Cortex of kidney (tissue), 1 donor: ENCODE measurements at places on chromosomes 7 and 10.

DNA sequence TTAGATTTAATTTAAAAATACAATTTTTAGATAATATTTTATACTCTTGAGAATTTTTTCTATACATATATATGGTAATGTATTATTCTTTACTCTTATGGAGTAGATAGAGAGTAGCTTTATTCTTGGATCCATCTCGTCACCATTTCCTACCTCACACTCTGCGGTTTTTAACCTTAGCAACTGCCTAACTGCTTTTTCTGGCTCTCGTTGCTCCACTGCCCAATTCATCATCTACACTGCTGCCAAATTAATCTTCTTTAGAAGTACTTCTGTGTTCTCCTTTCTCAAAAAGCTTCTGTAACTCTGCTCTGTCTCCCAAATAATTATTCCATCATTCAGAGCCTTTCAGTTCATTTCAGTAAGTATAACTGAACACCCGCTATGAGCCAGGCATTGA lies 35.3 kb downstream of the CAPZA2 start:
- DNase-seq: no peak

- no peak for DNase-seq
These were observed 63.3 kb downstream of the CTTNBP2 start for GRCh38 chr7:117809958-117810357.

- no peak for DNase-seq
These were observed 4.4 kb downstream of the PLAU start for GRCh38 chr10:73915206-73915851.

DNA sequence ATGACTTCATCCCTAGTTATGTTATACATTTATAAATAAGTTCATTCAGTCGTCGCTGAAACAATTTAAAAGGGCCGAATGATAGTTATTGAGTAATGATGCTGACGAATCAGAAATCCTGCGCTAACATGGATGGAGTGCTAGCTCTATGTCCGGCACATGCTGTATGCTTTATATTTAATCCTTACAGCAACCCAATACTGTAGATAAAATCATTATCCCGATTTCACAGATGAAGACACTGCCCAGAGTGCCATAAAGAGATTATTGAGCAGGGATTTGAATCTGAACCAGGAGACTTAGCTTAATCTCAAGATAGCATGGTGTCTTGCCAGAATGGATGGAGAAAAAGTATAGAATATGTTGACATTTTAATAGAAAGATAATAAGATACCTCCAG lies 1.1 kb upstream of the ICA1 start:
- no peak for DNase-seq

DNA sequence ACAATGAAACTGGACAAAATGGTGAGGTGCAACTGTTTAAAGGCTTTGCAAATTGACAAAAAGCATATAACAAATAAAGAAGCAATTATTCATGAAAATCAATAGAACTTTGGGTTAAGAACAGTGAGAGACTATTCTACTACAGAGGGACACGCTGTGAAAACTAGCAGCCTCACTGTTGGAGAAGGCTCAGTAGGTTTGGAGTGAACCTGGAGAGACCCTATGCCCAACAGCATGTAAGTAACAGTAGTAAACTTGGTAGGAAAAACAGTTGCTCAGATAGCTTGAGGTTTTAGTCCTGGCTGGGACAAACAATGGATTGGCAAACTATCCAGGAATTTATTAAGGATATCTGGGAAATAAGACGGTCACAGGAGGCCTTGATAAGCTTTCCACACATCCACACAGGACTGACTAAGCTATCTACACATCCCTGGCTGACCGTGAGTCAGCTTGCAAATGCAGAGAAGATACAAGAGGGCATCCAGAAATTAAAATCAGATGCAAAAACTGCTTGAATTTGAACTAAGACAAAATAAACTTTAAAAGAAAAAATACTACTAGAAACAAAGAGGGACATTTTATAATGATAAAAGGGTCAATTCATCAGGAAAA lies 15.9 kb downstream of the FAM149B1 start:
- no peak for DNase-seq

DNA sequence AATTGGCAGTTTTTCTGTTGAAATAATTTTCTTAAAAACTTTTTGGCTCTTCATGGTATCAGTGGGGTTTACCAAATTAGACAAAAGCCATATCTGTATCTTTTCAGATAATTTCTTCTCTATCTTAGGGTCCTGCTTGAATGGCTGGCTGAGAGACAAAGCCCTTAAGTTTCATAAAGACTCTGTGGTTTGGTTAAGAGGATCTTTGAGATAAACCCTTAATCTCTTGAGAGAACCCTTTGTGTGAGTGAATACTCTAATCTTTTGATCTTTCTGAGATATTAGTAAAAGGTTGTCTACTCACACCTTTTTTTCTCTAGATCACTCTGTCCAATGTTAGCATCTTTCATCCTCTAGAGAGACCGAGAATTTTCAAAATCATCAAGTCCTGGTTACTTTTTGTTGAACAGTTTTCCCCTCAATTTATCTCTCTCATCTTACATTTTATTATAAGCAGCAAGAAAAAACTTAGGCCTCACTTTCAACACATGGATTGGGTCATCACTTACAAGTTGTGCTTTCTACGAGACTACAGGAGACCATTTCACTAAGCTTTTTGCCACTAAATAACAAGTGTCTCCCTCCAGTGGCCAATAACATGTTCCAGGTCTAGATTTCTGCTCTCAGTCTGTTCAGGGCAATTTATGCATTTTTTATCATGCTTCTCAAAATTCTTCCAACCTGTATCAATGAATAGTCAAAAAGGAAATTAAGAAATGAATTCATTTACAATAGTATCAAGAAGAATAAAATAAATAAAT lies 28.4 kb downstream of the DNAJC9 start:
- no peak for DNase-seq

- DNase-seq: no peak
These were observed 118.6 kb downstream of the PON1 start for GRCh38 chr7:95205665-95206225.

DNA sequence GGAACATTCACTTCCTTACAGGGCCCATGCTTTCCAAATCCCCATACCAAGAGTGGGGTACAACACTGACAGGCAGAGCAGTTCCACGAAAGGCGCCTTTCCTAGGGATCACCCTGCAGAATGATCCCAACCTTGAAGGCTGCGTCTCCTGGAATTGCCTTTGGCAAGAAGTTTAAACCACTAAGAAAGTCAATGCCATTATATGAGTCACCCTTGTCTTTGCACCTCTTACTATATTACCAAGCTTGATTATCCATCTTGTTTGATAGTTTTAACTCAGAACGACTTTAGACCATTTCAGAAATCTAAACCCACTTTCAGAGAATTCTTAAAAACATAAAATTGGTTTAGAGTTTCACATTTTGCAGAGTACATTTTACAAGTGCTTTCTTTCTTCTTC lies 282.1 kb downstream of the ARHGAP12 start:
- no peak for DNase-seq

DNA sequence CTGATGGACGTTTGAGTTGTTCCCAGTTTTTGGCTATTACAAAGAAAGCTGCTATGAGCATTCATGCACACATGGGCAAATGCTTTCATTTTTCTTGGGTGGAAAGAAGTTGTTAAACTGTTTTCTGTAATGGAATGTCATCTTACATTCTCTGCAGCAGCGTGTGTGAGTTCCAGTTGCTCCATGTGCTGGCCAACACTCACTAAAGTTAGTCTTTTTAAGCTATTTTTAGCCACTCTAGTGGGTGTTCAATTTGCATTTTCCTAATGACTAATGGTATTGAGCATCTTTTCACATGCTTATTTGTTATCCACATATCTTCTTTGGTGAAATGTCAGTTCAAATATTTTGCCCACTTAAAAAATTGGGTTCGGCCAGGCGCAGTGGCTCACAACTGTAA lies 82.8 kb upstream of the COL13A1 start:
- no peak for DNase-seq
